ENCODE measurements at places on chromosomes 7 and 10.

DNA sequence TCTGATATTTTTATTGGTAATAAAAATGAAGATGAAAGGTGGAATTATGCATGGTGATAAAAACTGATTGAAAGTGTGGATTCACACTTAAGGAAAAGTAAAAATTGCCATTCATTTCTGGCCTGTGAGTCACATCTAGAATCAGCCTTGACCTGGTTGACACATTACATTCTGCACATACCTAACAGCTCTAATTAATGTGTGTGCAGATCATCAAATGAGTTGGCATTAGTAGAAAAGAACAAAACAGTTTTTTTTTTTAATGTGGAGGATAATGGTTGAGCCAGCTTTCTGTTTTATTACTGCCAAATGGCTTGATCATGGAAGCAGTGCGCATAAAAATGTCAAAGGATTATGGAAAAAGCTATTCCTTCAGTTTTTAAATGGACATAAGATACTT, 142.6 kb upstream of the TMEM196 start:
- no peak overlapping the region for H3K27ac ChIP-seq
- no peaks in the 10 kb centered on the region for H3K36me3 ChIP-seq

DNA sequence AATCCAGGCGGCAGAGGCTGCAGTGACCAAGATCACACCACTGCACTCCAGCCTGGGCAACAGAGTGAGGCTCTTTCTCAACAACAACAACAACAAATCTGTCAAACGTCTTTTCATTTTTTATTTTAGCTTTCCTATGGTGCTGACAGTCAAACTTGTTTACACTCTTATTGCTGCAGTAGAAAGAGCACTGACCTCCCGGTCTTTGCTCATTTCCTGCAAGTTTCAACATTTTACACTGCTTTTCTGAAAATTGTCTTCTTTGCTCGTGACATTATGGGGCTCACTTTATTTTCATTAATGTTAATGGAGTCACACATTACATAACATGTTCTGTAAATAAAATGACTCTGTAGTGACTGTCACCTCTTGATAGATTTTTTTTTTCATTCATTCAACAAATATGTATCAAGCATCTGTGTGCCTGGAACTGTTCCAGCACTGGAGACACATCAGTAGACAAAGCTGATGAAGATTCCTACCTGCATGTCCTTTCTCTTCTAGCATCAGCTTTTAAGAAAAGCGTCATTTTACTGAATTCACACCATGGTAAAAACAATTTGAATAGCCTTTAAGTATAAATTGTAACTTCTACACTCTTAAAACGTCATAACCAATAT, 277.3 kb downstream of the CELF2 start:
- H3K4me1 ChIP-seq = no peaks in the 10 kb centered on the region
- no peak overlapping the region for H3K4me3 ChIP-seq
- H3K36me3 ChIP-seq = peaks cover 38% of the 10 kb centered on the region
- no peaks in the 10 kb centered on the region for H3K27me3 ChIP-seq
- no peak for DNase-seq
- H3K27ac ChIP-seq = no peak overlapping the region

GRCh38 chr10:63713191-63714144, 192.3 kb downstream of the REEP3 start:
- H3K4me1 ChIP-seq = no peaks in the 10 kb centered on the region
- no peaks in the 10 kb centered on the region for H3K27me3 ChIP-seq
- H3K36me3 ChIP-seq = no peaks in the 10 kb centered on the region
- no peak overlapping the region for H3K4me3 ChIP-seq
- no peak overlapping the region for H3K27ac ChIP-seq

DNA sequence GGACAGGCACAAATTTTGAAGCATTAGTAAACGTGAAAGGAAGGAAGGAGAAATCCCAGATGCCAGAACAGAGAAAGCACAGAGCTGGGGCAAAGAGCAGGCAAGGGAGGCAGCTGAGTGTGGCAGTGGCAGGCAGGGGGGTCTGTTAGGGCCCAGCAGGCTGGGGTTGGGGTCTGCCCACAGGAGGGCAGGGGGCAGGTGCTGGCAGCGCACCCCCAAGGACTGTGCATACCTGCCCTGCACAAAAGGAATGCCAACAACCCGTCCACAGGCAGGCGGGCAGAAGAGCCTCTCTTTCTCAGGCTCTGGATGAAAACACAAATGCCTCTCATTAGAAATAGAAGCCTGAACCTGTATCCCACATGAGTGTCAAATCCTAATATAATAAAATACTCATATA, 552.3 kb downstream of the PTPRN2 start:
- no peak for DNase-seq
- no peaks in the 10 kb centered on the region for H3K27me3 ChIP-seq
- no peak overlapping the region for H3K27ac ChIP-seq
- H3K36me3 ChIP-seq = no peaks in the 10 kb centered on the region

GRCh38 chr7:102888561-102889233, 24.1 kb upstream of the LRRC17 start:
- no peaks in the 10 kb centered on the region for H3K36me3 ChIP-seq
- no peaks in the 10 kb centered on the region for H3K27me3 ChIP-seq
- no peak overlapping the region for H3K4me3 ChIP-seq
- no peak for DNase-seq
- H3K4me1 ChIP-seq = no peaks in the 10 kb centered on the region
- H3K27ac ChIP-seq = no peak overlapping the region

DNA sequence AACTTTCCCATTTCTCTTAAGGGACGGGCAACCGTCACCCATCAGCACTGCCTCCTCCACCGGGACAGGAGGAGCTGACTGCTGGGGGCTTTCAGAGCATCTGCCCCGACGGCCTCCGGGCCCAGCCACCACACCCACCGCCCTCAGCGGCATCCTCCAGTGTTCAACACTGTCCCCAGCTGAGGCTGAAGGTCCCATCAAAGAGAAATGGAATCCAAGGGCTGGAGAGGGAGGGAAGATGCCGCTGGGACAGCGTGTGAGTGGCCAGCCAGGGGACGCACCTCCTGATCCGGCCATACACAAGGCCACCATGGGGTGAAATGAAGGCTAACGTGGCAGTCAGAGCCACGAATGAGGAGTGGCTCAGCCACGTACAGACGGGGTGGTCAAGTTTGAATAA, 153.6 kb upstream of the PPP2R2D start:
- H3K4me1 ChIP-seq = no peaks in the 10 kb centered on the region
- peaks cover 4% of the 10 kb centered on the region for H3K27me3 ChIP-seq
- H3K4me3 ChIP-seq = no peak overlapping the region
- no peak overlapping the region for H3K27ac ChIP-seq
- H3K36me3 ChIP-seq = no peaks in the 10 kb centered on the region

- H3K4me3 ChIP-seq = no peak overlapping the region
- no peaks in the 10 kb centered on the region for H3K36me3 ChIP-seq
- H3K4me1 ChIP-seq = no peaks in the 10 kb centered on the region
These were observed 14.1 kb upstream of the DLG5 start for GRCh38 chr10:77940627-77941026.

GRCh38 chr10:132783165-132783939, 2.6 kb downstream of the NKX6-2 start:
- no peaks in the 10 kb centered on the region for H3K27me3 ChIP-seq
- no peak overlapping the region for H3K27ac ChIP-seq
- H3K36me3 ChIP-seq = no peaks in the 10 kb centered on the region
- no peak overlapping the region for H3K4me3 ChIP-seq

GRCh38 chr7:105849122-105849855, 27.1 kb downstream of the ATXN7L1 start:
- H3K36me3 ChIP-seq = no peaks in the 10 kb centered on the region
- peaks cover 20% of the 10 kb centered on the region for H3K4me1 ChIP-seq
- DNase-seq = peak; percentile 78
- H3K4me3 ChIP-seq = no peak overlapping the region

DNA sequence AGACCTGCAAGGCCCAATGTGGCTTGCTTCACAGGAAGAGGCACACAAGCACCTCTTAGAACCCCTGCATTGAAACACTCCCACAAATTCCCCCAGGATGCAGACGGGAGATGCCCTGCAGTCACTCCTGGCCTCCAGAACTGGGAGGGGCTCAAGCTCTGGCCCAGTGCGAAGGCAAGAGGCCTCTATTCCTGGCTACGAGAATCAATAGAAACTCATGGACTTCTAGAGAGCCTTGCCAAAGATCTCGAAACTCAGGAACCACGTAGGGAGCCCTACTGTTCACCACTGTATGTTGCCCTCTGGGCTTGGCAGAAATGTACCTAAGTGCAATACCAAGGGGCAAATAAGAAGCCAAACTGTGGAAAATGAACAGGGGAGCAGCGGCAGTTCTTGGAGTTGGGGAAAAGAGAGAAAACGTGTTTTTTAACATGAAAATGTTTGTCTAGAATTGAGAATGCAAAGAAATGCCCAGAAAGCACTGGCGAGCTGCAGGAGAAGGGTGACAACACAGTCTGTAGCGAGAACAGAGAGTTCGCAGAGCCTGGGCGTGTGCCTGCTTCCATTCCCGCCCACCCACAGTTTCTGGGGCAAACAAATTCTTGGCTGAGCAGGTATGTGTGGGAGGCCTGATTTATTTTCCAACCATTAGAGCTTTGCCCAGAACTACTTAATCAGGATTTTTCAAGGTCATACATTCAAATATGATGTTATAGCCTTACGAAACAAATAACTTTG, 260.5 kb upstream of the KLF14 start:
- H3K27ac ChIP-seq = no peak overlapping the region
- DNase-seq = no peak
- no peaks in the 10 kb centered on the region for H3K27me3 ChIP-seq

DNA sequence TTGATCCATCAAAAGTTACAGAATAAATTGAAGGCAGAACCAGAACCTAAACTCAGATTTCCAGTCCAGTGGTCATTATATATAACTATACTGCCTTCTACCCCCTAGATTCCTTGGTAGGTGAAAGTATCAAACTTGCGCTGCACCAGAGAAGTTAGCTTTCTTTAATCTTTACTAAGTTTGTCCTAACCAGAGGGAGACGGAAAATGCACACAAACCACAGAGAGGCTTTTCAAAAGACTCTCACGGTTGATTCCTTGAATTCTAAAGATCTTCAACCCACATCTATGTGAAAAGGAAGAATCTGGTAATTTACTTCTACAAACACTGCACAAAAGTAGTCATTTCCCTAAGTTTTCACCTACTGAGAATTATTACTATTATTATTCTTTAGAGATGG, 18.2 kb upstream of the KIAA1549 start:
- DNase-seq = no peak
- H3K4me3 ChIP-seq = no peak overlapping the region
- no peak overlapping the region for H3K27ac ChIP-seq
- no peaks in the 10 kb centered on the region for H3K4me1 ChIP-seq
- H3K27me3 ChIP-seq = no peaks in the 10 kb centered on the region

- H3K27ac ChIP-seq = no peak overlapping the region
- peaks cover 72% of the 10 kb centered on the region for H3K27me3 ChIP-seq
- H3K4me1 ChIP-seq = no peaks in the 10 kb centered on the region
- DNase-seq = no peak
These were observed 2.1 kb upstream of the UNCX start for GRCh38 chr7:1230411-1231213.

GRCh38 chr10:12868229-12868628, 133.3 kb downstream of the CCDC3 start:
- peaks cover 6% of the 10 kb centered on the region for H3K4me1 ChIP-seq
- no peak overlapping the region for H3K4me3 ChIP-seq
- DNase-seq = peak; percentile 30
- no peaks in the 10 kb centered on the region for H3K36me3 ChIP-seq
- H3K27me3 ChIP-seq = no peaks in the 10 kb centered on the region
- H3K27ac ChIP-seq = no peak overlapping the region

GRCh38 chr7:151122276-151122675, 36.0 kb downstream of the AGAP3 start:
- no peak overlapping the region for H3K4me3 ChIP-seq
- H3K27ac ChIP-seq = no peak overlapping the region

DNA sequence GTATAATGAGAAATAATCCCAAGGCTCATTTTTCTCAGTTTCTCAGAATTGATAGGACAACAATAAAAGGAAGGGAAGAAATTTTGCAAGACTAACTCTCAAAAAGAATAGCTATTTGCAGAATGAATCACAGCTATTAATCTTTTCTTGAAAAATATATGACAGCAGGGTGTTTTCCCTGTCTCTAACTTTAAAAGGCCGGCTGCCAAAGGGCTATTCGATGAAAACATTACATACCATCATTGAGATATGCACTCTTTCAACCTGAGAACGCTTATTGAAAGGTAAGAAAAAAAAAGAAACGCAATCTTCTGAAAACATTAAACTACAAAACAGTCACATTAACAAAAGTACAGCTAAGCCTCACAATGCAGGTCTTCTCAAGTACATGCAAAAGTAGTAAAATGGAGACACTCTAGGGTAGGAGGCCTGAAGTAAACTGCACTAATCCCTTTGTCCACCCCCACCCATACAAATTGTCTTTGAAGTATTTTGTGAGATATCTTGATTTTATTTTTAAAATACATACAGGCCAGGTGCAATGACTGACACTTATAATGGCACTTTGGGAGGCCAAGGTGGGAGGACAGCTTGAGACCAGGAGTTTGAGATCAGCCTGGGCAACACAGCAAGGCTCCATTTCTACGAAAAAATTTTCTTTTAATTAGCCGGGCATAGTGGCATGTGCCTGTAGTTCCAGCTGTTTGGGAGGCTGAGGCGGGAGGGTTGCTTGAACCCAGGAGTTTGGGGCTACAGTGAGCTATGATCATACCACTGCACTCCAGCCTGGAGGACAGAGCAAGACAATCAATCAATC, 83.0 kb downstream of the PARD3 start:
- H3K27me3 ChIP-seq = no peaks in the 10 kb centered on the region
- no peaks in the 10 kb centered on the region for H3K4me1 ChIP-seq
- H3K4me3 ChIP-seq = no peak overlapping the region
- no peaks in the 10 kb centered on the region for H3K36me3 ChIP-seq
- no peak overlapping the region for H3K27ac ChIP-seq

DNA sequence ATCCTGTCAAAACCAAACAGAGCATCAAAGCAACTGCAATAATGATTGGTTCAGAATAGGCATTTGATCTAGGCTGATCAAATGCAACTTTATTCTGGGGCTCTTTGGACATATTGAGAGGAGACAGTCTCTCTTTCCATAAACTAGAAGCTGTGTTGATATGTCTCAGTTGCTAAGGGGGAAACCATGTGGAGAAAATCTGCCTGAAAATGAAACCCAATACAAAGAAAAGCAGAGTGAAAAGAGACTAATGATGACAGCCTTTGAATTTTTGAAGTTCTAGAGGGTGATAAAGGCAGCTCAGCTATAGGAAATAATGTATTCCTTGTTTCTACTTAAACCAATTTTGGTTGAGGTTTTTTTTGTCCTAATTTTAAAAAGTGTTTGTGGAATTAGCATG, 941.8 kb upstream of the POT1 start:
- no peaks in the 10 kb centered on the region for H3K36me3 ChIP-seq
- peak; percentile 41 for DNase-seq
- peaks cover 10% of the 10 kb centered on the region for H3K4me1 ChIP-seq
